GF-D8 (cell line): ENCODE measurements at places on chromosomes 7 and 10.

GRCh38 chr10:30606313-30606712 is 23.2 kb downstream of the LYZL2 start:
- no peak for DNase-seq

DNA sequence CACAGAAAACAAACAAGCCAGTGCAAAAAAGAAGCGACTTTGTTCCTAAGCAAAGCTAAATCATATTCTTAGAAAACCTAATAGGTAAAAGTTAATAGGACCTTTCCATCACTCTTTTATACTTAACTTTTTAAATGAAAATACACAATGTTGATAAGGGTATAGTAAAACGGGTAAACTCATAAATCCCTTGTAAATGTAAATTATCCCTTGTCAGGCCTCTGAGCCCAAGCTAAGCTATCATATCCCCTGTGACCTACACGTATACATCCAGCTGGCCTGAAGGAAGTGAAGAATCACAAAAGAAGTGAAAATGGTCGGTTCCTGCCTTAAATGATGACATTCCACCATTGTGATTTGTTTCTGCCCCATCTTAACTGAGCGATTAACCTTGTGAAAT is 76.4 kb downstream of the GSAP start:
- DNase-seq = no peak

- no peak for DNase-seq
Measured at GRCh38 chr7:135714534-135715009, 13.4 kb downstream of the SLC13A4 start.

- DNase-seq = no peak
Measured at GRCh38 chr10:53622201-53622600, 849.6 kb upstream of the MBL2 start.

GRCh38 chr7:22277375-22277774 is 79.6 kb downstream of the RAPGEF5 start:
- no peak for DNase-seq

GRCh38 chr10:33087922-33088321 is 129.9 kb upstream of the ITGB1 start:
- DNase-seq = no peak

DNA sequence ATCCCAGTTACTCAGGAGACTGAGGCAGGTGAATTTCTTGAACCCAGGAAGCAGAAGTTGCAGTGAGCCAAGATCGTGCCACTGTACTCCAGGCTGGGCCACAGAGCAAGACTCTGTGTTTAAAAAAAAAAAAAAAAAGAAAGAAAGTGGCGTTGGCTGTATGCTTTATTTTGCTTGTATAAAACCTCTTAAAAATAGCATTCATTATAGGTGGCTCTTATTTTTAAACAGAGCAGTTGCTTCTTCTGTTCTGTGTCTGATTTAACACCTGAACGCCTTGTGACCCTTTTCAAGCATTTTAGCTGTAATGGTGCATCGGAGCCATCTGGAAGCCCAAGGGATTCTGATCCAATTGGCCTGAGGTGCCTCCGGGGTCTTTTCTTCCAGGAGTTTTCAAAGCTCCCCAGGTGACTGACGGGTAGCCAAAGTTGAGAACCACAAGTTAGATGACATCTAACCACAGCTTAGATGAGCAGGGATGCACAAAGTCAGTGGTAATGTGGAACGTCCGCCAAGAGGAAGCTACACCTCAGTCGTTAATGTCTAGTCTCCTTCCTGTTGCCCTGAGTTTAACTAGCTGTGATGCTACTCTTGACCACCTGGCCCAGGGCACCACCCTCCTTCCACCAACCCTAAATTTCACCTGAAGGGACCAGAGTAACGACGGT is 274.6 kb upstream of the KLF6 start:
- DNase-seq = no peak

DNA sequence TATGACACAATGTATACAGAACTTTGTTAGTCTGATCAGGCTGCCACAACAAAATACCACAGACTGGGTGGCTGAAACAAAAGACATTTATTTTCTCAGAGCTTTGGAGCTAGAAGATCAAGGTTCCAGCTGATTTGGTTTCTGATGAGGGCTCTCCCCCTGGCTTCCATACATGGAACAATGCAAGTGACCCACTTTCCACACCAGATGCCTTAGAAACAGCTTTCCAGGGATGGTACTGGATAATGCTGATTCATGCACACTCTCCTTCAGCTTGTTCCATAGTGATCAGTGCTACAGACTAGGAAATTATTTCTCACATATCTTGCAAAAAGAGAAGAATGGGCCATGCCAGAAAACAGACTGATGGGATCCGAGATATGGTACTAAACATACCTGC is 1274.9 kb upstream of the SORCS1 start:
- DNase-seq = no peak

DNA sequence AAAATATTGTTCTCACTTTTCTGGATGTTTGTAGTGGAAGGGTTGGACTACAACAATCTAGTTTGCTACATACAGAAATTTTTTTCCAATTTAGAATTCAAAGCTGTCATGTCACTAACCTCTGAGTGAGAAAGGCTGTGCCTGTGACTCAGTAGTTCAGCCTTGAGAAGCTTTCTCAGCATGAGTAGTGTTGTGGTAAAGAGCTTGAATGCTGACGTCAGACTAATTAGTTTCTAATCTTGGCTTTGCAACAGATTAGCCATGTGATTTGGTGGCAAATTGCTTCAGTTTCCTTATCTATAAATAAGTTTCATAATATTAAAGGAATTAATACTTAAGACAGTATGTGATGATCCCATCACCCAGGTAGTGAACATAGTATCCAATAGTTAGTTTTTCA is 83.8 kb downstream of the ABCA13 start:
- DNase-seq = no peak

- DNase-seq = no peak
Measured at GRCh38 chr10:113553149-113553548, 296 bp downstream of the HABP2 start.

- DNase-seq = no peak
Measured at GRCh38 chr10:37957841-37958240, 18.6 kb downstream of the ZNF25 start.

GRCh38 chr10:1241322-1241890 is 185.2 kb downstream of the WDR37 start:
- DNase-seq = no peak

DNA sequence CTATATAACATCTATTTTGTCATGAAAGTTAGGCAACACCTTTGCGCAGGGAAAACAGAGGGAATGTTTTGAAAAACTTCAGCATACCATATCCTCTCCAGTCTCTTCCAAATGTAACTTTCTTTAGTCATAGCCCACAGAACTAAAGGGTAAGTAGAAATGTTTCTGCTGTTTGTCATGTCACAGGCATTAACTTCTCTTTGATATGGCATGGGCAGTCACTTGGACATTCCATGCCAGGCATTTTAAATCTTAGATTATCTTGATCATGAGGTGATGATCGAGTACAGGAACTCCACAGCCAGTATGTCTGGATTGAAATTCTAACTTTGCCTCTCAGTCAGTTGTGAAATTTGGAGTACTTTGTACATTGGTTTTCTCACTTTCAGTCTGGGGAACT is 27.5 kb upstream of the ETV1 start:
- no peak for DNase-seq

DNA sequence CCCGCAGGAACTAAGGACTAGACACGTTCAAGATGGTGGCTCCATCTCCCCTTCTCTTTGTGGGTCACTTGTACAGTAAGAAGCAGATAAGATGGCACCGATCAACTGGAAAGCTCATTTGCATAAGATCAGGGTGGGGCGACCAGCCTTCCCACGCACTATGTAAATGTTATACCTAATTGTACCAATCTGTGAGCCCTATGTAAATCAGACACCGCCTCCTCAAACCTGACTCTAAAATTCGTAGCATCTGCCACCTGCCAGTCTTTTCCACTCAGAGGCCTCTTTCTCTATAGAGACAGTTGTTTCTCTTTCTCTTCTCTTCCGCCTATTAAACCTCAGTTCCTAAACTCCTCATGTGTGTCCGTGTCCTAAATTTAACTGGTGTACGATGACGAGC is 324.5 kb downstream of the PHF14 start:
- no peak for DNase-seq

DNA sequence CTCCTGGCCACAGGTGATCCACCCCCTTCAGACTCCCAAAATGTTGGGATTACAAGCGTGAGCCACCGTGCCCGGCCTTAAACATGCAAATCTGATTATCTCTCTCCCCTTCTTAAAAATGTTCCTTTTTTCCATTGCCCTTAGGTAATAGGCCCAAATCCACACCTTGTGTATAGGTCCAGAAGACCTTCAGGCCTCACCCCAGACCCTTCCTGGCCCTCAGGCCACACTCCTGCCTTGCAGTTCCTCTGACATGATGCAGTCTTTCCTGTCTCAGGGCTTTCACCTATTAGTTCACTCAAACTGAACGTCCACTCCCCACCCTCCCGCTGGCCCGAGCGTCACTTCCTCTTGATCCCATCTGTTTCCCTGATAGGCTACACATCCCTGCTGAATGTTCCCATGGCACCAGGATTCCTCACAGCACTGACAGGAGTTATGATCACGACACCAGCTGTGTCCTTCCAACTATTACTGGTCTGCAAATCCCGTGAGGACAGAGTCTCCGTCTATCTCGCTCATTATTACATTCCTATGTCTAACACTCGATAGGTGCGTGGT is 46.4 kb downstream of the DENND2A start:
- DNase-seq = no peak

DNA sequence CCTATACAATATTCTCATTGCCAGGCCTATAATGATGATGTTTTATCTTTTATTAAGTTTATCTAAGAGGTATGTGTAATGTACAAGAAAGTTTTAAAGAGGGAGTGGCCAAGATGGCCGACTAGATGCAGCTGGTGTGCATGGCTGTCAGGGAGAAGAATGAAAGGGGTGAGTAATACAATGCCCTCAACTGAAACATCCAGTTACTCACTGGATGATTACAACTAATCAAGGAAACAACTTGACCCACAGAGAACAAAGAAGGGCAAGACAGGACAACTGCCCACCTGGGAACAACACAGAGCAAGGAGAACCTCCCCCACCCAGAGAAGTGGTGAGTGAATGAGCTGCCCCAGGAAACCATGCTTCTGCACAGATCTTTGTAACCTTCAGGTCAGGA is 880.0 kb upstream of the LRRTM3 start:
- DNase-seq = no peak

GRCh38 chr10:104897696-104898095 is 256.6 kb downstream of the SORCS3 start:
- no peak for DNase-seq

GRCh38 chr7:51067757-51068156 is 248.9 kb downstream of the COBL start:
- DNase-seq = peak; percentile 20

- DNase-seq = no peak
Measured at GRCh38 chr7:158351481-158351880, 236.1 kb downstream of the PTPRN2 start.

DNA sequence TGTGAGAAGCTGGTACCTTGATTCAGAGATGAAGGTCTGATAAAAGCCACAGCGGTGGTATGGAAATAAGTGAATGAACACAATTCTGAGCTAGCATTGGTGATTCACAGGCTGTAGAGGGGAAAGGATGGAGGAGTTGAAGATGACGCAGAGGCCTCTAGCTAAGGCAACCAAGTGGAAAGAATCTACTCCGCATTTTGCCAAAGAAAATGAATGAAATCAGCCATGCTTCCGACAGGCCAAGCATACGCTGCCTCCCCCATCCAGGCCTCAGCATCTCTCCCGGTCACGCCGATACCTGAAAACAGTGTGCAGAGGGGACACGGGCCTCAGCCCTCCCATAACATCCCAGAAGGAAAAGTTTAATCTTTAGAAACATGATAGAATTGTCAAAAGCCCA is 124.3 kb upstream of the UNC5B start:
- DNase-seq = no peak

DNA sequence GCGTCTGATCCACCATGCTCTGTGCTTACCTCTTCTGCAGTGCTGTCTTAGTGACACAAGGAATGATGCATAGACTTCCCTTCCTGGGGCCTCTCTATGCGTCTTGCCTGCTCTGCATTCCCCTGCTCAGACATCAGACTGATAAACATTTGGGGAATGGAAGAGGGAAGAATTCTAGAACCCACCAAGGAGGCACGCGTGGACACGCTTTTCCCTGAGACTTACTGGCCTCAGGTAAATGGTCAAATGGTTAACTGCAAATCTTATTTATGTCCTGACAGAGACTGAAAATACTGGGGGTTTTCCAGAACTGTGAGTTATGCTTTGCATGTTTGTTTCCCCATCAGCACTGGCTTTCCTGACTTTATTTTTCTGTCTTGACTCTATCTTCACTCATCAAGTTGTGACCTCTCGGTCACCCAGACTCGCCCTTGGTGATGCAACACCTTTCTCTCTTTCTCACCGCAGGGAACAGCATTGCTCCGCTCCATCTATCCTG is 285.9 kb upstream of the FZD8 start:
- no peak for DNase-seq

- no peak for DNase-seq
Measured at GRCh38 chr10:3889961-3890522, 105.0 kb upstream of the KLF6 start.

DNA sequence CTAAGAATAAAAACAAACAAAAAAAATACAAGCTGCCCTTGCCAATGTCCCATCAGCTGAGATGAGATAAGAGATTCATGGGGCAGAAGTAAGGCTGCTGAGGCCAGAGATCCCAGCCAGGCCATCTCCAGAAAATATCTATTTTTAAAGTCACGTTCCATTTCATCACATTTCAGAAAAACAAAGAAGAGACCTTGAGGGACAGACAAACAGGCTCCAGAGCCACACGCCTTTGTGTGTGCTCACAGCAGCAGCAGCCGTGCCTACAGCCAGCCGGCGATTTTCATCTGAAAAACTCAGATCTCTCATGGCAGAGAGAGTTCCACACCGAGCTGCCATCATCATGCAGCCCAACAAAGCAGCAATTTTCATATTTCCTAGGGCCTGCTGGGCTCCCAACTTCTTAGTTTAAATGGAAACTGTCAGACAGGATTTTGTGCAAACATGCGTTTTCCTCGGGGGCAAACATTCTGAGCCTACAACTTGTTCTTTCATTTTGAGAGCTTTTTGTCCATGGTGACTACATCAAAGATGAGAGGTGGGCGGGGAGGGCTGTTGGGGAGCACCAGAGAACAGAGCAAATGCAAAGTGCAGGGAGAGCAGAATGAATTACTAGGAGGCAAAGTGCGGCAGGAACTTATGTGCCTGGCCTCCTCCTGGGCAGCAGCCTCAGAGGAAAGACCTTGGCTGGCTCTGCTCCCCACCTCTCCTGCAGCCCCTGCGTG is 38.8 kb downstream of the DLG5 start:
- DNase-seq = no peak

- DNase-seq = no peak
Measured at GRCh38 chr7:35816514-35816913, 15.7 kb downstream of the SEPTIN7 start.

DNA sequence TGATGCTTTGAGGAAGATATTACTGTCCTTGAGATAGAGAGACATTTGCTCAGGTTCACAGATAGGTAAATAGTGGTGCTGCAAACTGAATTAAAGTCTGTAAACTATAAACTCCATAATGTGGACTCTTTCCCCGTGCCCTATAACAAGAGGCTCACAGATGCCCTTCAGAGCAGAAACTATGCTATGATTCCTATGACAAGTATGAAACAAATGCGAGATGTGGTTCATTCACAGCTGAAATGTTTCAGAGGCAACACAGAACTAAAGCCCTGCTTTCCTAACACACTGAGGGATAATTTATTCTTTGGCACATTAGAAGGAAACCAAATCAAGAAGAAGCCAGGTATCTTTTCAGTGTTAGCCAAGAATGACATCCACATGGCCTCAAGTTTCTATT is 13.4 kb downstream of the CHUK start:
- DNase-seq = no peak

- DNase-seq = no peak
Measured at GRCh38 chr10:29377333-29377961, 88.6 kb downstream of the LYZL1 start.
